ENCODE measurements at places on chromosomes 1 and 21. TPM values are rescaled to one million over a fixed set of nuclear protein-coding genes. Genes with fewer than 3 reads are reported as not detected.

CCDC181 gene
- 0.86 TPM for total RNA-seq

TSTD1 gene
- total RNA-seq: 1.6 TPM

ZFP69B gene
- 5.8 TPM for total RNA-seq

RBP7 gene
- 0.43 TPM for total RNA-seq

DSCAM gene
- not detected for total RNA-seq

NBPF9 gene
- 24.5 TPM for total RNA-seq

ADCY10 gene
- total RNA-seq: not detected

MX2 gene
- 0.97 TPM for total RNA-seq

S100A1 gene
- not detected for total RNA-seq

SPATA46 gene
- total RNA-seq: not detected

OVAAL gene
- total RNA-seq: not detected

AGMAT gene
- total RNA-seq: 2.6 TPM

GRIK3 gene
- total RNA-seq: not detected

NR1I3 gene
- not detected for total RNA-seq

COL18A1 gene
- 33.7 TPM for total RNA-seq

FAM72D gene
- total RNA-seq: 0.43 TPM

TNFSF4 gene
- total RNA-seq: 127 TPM

SPAG17 gene
- 0.32 TPM for total RNA-seq

CCDC190 gene
- 0.43 TPM for total RNA-seq

Measured in fibroblast of villous mesenchyme (primary cell).